ENCODE measurements at places on chromosomes 16 and 17.

GRCh38 chr16:71289732-71290062, 495 bp upstream of the CMTR2 start:
- no peak for DNase-seq

GRCh38 chr17:14310101-14310500, 9.2 kb downstream of the HS3ST3B1 start:
- no peak for DNase-seq

DNA sequence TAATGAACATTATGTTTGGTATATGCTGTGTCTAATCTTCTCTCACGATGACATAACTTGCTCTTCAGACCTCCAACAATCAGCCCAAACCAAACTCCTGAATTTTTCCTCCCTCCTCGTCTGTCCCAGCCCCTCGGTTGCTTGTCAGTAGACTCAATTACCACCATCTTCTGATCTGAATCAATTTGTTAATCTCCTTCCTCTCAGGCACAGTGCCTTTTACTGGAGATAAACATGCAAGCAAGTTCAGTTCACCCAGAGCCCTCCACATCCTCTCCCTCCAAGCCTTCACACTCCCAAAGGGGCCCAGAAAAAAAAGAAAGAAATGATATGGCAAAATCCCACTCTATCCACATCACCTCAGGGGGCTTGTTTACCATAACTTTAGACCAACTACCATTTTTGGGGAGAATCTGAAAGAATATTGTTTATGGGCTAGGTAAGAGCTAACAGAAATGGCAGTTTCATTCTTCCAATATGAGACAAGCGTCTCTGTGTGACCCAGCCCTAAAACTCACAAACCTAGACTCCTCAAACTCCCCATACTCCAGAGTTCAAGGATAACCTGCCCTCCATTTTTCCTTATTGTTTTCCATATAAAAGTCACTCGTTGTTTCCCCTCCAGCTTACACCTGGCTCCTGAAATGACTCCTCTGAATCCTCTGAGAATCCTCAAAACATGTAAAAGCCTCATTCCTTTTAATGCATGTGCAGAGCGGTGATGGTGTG, 1.5 kb downstream of the TEX2 start:
- no peak for DNase-seq

GRCh38 chr16:47019568-47019967, 46.1 kb upstream of the DNAJA2 start:
- DNase-seq, result no peak

DNA sequence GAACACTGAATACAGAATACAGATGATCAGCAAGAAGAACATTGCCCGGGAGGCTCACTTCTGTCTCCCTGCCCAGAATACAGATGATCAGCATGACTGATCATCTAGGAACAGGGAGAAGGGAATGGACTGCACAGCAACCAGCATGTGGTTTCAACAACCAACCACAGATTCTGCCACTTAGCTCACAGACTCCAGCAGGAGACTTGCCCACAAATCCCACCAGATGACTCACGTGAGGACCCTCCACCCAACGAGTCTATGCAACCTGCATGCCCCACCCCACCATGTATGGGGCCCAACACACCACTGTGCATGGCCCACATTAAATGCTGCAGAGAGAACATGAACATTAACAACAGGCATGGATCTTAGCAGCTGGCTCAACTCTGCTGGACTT, 36.1 kb upstream of the ALOX12 start:
- no peak for DNase-seq

DNA sequence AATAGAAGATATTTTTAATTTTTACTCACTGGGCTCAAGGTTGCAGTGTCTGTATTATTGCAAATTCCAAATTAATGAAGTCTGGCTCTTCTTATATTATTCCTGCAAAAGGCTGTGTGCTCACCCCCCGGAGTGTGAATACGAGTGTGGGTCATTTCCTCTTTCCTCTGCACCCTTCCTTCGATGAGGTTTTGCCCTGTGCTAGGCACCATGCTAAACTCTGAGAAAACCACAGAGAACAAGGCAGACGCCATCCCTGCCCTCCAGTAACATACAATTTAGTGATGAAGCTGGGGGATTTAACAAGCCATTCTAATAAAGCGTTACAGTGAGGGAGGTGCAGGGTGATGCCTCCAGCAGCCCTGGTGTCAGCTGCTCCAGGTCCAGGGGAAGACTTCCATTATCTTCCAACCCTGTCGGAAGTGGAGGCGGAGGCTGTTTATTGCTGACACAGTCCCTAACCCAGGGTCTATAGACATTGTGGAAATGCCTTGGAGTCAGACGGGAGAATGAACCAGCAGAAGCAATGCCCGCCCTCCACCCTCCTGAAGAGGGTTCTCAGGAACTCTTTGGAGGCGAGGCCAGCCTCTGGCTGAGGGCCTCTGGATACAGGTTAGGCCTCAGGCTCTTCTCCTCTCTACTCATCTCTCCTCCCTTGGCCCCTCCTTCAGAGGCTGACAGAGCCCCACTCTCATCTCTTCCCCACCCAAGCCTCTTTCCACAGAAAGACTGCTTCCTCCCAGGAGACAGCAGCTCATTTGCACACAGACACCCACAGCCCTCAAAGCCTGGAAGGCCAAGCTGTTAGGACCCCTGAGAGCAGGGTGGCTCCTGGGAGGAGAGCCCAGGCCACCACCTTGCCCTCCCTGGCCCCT, 2.0 kb upstream of the ACE start:
- no peak for DNase-seq

DNA sequence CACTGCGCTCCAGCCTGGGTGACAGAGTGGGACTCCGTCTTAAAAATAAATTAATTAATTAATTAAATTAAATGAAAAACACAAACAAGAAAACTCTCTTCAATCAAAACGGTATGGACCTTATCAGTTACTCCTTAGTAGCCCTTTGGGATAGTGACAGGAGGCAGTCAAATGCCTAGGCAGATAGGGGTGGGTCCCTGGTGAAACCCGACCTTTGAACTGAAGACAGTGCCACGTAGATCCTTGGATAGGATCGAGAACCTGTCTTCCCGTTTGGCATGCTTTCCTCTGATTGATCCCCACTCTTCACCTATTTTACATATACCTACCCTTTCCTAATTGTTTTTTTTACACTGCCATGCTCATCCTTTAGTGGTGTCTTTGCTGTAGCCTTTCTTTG, 22.2 kb upstream of the DHRS7B start:
- no peak for DNase-seq

- no peak for DNase-seq
These were observed 3.9 kb downstream of the MED9 start for GRCh38 chr17:17480593-17481148.

GRCh38 chr17:43171586-43172487, 823 bp downstream of the NBR1 start:
- peak; percentile 43 for DNase-seq

- no peak for DNase-seq
These were observed 11.9 kb downstream of the PER1 start for GRCh38 chr17:8140065-8141029.

- peak; percentile 73 for DNase-seq
These were observed at the start of gene CAVIN1 for GRCh38 chr17:42422958-42423712. CAVIN1 (minus strand) TSS chr17:42423256; CDS start chr17:42423097, 159 bp downstream.

GRCh38 chr17:47225436-47225858, 16.3 kb downstream of the MYL4 start:
- no peak for DNase-seq

- DNase-seq, result no peak
These were observed 477 bp downstream of the NTAN1 start for GRCh38 chr16:15055141-15056053.

DNA sequence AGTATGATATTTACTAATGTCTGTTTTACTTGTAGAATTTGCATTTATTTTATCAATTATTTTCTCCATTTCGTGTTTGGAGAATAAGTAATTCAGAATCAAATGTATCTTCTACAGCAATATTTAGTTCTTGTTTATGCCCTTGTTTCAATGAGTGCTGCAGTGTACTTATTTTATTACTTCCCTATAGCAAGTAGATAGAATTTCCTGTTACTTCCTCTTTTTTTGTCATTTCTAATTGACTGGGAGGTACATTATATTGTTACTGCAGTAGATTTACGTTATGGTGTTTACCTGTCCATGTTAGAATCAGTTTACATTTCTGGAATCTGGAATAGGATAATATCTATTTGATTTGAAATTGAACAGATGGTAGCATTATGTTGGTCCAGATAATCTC, 71.2 kb downstream of the OMG start:
- DNase-seq, result no peak

- DNase-seq, result no peak
These were observed 145.6 kb upstream of the RCVRN start for GRCh38 chr17:10050597-10051101.

- DNase-seq, result no peak
These were observed 3.7 kb upstream of the ZDHHC1 start for GRCh38 chr16:67419931-67420330.

GRCh38 chr17:35543856-35544255, 6.4 kb upstream of the SLFN12L start:
- DNase-seq, result no peak

DNA sequence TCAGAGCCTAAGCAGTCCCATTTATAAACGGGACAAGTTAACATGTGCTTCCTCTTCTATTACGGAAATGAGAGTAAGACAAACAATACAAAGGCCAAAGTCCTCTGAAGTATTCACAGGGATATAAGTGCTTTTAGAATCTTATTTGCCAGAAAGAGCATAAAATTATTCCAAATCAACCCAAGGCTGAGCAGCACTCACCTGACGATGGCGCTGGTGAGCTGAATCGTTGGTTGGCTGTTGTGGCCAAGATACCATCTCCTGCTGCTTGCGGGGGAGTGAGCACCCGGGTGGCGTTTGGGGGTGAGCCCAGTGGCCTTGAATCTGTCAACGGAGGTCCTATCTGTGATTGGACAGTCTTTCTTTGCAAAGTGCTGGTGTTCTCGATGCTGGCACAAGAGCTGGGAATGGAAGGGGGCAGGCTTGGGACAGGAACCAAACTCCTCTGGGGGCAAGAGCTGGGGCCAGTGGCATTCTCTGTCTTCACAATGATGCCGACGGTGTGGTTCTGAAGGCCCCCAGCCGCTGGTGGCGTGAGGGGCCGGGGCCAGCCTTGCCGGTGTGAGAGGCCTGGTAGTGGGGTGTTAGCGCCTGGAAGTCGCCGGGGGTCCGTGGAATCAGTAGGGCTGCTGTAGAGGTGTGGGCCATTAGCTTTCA, 9.5 kb upstream of the DHRS13 start:
- no peak for DNase-seq

- no peak for DNase-seq
These were observed 31.1 kb downstream of the CDH1 start for GRCh38 chr16:68768175-68768574.

- no peak for DNase-seq
These were observed 277.7 kb downstream of the GRIN2A start for GRCh38 chr16:9904526-9904925.

- DNase-seq, result no peak
These were observed 265.3 kb downstream of the SEC14L1 start for GRCh38 chr17:77405867-77406732.

GRCh38 chr17:47693731-47694580, at the start of gene TBKBP1:
TBKBP1 (plus strand) TSS chr17:47694161; CDS start chr17:47696113, 1,952 bp downstream.
- DNase-seq, result no peak

DNA sequence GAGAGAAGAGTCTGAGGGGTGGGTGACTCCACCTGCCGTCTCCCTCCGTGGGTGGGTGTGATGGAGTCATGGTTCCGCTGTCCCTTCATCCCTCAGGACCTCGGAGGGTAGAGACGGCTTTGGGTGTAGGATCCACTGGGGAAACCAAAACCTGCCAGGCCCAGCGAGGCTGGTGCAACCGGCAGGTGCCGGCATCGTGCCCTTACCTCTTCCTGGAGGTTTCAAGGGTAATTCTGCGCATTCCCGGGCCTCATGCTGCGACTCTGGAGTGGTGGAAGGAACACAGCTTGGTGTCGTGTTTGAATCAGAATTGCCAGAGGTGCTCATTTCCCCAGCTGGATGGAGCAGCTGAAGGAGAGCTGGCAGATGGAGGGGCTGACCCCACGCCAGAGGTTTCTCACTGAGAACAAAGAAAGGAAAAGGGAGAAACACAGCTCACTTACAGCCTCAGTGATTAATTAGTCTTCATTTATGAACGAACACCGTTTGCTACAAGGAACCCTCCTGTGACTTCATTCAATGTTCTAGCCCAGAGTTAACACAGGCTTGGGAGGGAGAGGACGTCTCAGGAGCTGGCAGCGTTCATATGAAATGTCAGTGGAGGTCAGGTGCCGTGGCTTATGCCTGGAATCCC, 16.3 kb upstream of the ATP2A3 start:
- DNase-seq, result no peak

DNA sequence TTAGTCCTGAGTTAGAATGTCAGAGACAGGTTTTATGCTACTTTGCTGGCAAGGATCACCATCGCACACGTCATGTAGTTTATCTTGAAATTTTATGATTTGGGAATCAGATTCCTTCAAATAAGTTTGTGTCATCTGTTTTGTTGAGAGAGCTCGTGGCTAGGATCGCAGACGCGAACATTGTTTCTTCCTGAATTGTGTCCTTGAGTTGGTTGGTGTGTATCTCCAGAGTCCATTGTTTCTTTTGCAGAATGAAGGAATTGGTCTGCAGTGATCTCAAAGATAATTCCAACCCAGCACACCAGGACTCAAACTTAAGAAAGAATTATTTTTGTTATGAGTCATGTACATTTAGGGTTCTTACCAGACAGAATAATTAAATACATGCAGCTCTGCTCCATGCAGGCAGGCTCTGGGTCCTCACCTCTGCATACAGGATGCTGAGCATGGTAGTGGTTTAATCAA, 51.6 kb downstream of the PRKCA start:
- peak; percentile 53 for DNase-seq

GRCh38 chr16:29820730-29821642, 724 bp downstream of the MVP start:
- DNase-seq, result no peak

GRCh38 chr17:45841883-45842525, 2.7 kb upstream of the SPPL2C start:
- DNase-seq, result no peak

DNA sequence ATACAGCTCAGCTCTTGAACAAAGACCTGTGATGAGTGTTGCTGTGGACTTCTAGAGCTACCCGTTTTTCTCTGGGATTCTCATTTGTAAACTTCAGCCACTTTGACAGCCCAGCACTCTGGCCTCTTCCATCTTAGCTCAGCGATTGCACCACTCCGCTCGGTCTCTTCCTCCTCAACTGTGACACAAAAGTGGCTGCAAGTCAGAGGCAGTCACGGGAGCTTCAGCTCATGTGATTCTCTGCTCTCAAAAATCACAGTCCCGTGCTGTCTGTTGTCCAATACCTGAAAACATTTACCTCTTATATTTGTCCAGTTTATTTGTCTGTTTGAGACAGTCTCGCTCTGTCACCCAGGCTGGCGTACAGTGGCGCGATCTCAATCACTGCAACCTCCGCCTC, 75.7 kb upstream of the DNAH17 start:
- DNase-seq, result no peak

GRCh38 chr17:37671028-37671823, 28.0 kb upstream of the DDX52 start:
- DNase-seq, result no peak
